ENCODE measurements at places on chromosomes 2 and 18.

DNA sequence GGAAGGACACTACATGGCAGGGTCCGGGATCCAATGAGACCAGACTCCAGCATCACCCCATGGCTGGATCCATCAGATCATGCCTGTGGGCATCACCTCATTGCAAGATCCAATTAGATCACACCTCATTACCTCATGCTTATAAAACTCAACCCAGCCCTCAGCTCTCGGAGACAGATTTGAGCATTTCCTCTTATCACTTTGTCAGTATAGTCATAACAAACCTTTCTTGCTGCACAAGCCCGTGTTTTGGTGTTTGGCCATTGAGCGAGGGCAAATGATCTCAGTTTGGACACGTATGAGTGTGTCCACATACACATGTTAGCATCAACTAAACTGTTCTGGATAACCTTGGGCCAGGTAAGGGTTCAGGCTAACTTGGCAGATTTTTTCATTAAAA, 58.8 kb downstream of the CCDC195 start:
- DNase-seq: no peak

- DNase-seq: peak; percentile 33
Measured at GRCh38 chr18:25350489-25351251, 1.3 kb downstream of the ZNF521 start.

DNA sequence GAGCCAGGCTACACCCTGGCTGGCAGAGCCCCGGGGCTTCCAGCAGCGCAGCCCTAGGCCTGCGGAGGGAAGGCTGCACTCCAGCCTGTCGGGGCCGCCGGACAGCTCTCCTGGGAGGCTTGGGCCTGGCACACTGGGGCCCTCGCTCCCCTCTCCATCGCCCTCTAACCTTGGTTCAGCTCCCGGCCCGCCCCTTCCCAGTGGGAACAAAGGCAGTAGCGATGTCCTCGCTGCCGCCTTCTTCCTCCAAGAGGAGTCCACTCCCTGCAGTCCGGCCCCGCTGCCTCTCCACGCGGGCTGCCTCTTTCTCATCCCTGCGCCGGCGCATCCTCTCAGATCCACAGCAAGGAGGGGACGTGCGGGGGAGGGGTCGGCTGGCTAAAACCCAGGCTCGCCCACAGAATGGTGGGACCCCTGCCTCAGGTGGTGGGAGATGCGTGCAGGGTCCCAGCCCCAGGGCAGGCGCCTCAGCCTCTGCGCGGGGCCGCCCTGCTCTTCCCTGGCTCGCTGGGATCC, 138.1 kb downstream of the TWIST2 start:
- no peak for DNase-seq

GRCh38 chr2:53114582-53114981, 653.0 kb upstream of the CHAC2 start:
- DNase-seq: no peak

DNA sequence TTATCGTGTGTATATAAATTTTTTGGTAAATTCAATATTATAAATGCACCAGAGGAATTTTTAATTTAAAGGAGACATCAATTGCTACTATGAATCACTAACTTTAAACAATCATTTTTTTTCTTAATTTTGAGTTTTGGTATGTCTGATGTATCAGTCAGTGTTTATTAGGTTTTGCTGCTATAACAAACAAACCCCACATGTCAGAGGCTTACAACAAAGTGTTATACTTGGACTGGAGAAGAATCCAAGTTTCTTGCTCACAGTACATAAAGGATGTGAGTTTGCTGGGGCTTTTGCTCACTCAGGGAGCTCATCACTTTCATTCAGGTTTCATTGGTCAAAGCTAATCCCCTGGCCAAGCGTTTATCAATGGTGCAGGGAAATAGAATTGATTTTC, 81.8 kb downstream of the VWC2L start:
- DNase-seq: no peak

DNA sequence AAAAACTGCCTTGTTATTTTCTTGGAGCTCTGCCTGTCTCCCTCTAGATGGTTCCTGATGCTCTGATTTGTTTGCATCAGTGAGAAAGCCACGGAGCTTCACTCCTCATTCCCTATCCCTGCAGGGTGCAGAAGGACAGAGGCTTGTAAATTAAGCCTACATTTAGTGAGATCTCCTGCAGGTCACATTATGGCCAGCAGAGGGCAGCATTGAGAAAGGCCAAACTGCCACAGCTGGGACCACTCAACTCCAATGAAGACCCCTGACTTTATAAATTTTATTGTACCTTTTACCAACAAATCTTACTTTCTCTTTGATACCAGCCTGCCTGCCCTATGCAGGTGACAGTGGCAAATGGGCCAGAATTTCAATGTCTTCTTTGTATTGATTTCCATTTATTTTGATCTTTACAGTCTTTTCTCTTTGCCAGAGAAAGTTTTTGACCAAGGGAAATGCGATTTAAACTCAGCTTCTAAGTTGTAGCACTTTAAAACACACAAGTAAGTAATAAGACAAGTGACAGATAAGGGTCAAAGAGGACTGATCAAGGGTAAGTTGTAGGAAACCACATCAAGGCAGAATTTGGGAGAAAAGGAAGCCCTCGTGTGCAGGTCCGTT, 1029.1 kb upstream of the KLHL29 start:
- DNase-seq: no peak

GRCh38 chr2:238387332-238387731, 39.4 kb upstream of the ASB1 start:
- no peak for DNase-seq
